ENCODE measurements at places on chromosomes 7 and 10.

DNA sequence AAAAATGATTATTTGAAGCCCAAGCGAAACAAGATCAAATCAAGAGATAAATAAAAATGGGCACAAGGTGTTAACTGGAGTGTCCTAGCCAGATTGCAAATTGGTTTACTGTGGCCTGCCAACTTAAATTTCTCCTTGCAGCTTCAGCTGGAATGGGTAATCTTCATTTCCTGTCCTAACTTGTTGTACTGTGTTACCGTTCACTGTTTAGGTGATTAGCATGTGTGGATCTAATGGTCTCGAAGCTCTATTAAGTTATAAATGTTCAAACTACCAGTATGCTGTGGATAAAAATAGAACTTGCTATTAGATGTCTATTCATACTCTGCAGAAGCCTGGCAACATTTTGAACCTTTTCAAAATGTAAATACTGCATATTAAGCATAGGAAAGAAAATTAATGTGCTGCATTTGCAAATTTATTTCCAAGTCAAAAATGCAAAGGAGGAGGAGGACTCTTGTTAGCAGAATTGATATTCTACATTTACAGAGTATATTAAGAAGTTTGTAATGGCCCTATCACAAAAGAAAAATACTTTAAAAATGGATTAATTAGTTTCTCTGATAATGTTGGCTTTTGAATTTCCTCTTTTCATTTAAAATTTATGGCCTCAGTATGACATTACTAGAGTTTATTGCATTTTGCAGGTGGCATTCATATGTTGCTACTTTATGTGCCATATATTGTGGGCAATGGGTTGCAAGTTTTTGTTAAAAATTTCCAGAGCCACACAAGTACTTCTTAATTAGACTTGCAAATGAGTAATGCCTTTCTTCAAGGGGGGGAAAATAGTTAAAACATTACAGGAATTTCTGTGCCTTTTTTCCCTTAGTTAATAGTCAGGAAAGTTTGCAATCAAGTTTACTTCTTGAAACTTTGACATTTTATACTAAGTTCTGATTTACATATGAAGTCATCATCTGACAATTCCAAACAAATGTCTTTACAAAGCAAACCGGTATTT is 92.1 kb downstream of the CABCOCO1 start:
- DNase-seq, result no peak

GRCh38 chr10:71253981-71254818 is 41.8 kb downstream of the UNC5B start:
- DNase-seq, result no peak

GRCh38 chr7:118245267-118246040 is 20.9 kb downstream of the ANKRD7 start:
- no peak for DNase-seq

- no peak for DNase-seq
Observed at GRCh38 chr7:90211391-90212148, at the start of gene STEAP2. Gene STEAP2, plus strand, starts transcription at chr7:90211740. Its CDS starts 13,343 bp downstream, at chr7:90225083.

DNA sequence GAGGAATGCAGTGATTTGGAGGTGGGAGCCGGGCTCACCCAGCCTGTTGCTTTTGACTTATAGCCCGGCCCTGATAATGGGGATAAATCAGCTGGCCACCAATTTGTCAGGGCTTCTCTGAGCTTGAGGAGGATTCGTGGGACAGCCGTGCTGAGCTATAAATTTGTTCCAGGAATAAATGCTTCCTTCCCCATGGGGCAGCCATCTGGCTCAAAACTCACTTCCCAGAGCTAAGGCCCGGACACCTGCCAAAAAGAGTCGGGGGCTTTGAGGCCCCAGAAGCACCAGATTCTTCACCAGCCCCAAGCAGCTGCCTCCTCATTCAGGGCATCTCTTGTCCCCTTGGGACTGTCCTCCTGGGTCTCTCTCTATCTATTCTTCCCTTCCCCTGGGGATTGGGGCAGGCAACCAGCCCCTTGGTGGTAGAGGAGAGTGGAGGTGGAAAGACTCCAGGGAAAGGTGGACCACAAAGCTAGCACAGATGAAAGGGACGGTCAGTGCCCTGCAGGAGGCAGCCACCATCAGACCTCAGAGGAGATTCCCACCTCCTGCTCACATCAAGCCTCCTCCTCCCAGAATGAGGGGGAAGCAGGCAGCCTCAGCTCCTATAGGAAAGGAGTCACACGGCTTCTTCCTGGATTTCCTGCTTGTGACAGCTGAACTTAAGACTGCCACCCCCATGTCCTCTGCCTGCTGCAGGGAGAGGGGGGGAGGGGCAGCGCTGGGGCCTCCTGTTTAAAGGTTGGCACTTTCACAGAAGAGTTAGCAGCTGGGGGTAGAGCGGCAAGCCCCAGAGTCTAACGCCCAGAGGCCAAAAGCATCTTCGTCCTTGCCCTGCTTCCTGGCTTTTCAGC is 44.2 kb upstream of the LRRC4 start:
- no peak for DNase-seq

GRCh38 chr10:60206735-60207134 is 182.9 kb downstream of the ANK3 start:
- DNase-seq, result no peak

GRCh38 chr7:133040674-133041073 is 41.2 kb downstream of the CHCHD3 start:
- no peak for DNase-seq

- no peak for DNase-seq
Observed at GRCh38 chr10:101256387-101256786, 27.1 kb upstream of the LBX1 start.

DNA sequence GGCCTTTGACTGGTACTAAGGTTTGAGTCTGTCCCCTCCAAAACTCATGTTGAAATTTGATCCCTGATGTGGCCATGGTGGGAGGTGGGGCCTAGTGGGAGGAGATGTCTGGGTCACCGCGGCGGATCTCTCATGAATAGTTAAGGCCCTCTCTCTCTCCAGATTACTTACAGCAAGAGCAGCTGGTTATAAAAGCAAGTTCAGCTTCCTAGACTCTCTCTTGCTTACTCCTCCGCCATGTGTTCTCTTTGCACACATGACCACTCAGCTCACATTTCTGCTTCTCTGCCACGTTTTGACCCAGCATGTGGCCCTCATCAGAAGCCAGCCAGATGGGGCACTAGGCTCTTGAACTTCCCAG is 29.9 kb upstream of the ZMIZ1 start:
- no peak for DNase-seq

DNA sequence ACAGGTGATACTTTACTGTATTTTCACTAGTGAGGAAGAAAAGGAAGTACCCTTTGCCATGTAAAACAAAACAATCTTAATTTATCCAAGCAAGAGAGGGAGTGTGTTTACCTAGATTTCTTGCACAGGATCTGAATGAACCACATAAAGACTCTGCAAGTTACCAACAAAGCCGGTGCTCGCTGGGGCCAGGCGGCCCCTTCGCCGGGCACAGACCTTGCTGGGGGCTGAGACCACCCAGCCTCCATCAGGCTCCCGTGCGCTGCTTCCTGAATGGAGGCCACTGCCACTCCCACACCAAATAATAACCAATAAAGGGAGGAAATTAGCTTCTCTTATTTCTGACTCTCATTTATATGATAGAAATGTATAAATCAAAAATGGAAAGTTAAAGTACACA is 625.0 kb upstream of the ADARB2 start:
- no peak for DNase-seq

DNA sequence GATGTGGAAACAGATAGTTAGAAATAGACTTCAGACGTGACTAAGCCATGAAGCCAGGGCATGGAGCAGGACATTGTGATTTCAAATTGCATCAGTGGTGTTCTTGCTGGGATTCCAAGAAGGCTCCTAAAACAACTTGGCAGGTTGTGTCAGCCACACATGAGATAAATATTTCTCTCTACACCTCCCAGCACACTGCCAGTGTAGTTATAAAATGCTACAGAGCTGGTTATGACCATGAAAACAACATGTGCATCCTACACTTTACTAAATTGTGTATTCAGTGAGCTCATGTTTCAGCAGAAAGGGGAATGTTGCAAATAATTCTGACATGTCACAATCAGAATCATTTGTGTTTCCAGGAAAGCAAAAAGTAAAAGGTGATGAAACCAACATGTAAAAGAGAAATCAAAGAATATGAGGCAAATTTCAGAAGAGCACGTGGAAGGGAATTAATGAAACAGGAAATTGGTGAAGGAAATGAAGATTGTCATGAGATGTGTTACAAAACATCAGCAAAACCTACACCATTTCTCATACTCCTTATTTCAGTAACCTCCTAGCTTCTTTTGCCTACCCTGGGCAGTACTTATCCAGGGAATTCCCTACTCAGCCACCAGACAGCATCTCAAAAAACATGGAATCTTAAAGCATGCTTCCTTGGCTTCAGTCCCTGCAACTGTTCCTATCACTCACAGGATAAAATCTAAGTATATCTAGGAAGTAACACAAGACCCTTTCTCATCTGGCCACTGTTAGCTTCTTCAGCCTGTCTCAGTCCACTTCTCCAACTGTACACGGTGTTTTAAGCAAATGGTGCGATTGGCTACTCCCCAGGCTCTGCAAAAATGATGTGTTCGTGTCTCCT is 5.8 kb upstream of the CYP3A7 start:
- DNase-seq, result no peak

DNA sequence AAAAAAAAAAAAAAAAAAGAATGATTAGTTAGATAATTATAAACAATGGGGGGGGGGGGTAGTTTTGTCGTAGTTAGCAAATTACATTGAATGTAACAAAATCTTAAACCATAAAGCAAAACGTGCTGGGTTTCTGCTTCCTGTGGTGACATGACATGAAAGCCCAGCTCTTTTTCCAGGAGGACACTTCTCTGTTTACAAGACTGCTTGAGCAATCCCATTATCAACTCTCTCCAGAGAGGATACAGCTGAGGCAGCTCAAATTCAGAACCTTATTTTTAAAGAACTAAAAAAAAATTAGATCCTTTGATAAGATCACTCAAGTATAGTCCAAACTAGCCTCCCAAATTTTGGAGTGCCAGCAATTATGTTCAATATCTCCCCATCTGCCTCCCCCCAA is 58.6 kb downstream of the ADRB1 start:
- no peak for DNase-seq

GRCh38 chr10:74643596-74643975 is 182.8 kb upstream of the KAT6B start:
- no peak for DNase-seq

GRCh38 chr7:27871866-27872265 is 131.9 kb downstream of the TAX1BP1 start:
- DNase-seq, result no peak

DNA sequence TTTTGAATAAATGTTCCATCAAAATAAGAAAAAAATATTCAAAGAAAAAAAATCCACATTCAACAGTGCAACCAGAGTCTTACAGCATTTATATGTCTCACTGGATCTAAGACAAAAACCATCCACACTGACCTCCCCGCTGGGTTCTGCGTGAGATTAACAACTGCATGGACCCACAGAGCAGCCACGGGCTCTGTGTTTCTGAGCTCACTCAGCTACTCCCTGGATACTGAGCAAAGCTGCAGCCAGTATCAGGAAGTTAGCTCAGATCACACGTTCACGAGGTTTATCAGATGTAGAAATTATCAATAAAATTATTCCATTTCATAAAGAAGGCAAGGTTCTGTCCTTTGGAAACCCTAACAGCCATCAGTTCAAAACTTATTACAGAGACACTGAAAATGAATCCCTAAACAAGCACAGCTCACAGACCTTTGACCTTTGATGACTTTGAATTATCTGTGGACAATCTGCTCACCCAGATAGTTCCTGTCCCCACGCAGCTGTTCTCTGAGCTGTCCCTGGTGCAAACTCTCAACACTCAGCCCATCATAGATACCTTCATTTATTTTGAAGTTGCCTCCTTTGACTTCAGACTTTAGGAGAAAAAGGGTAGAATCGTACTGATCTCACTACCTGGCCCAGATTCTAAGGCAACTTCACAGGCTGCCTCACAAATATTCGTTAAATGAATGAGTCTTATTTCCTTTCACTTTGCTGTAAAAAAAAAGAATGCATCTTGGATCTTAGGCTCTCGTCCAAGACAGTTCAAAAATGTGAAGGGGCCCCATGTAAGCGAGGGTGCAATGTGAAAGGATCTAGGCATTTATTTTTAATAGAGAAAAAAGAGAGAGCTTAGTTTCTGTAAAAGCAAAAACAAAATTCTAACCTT is 67.7 kb upstream of the SVIL start:
- no peak for DNase-seq

DNA sequence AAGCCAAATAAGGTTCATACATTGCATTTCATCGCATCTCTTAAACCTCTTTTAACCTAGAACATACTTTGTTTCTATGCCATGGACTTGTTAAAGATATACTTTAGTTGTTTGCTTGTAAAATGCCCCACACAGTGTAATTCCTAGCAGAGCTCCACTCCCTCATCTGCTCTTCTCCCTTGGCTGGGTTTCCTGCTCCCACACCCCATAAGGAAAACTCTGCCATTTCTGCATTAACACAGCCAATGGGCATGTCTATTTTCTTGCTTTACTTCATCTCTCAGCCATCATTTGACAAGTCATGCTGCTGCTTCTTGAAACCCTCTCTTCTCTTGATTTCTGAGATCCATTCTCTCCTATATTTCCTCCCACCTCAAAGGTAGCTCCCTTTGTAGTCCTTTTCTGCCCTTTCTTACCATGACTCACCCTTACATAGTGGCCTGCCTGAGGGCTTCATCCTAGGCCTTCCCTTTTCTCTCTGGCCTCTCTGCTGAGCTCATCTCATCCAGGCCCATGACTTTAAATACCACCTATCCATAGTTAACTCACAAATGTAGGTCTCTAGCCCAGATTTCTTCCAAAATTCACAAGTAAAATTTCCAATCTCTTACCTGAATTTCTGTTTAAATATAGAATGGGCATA is 471.4 kb downstream of the ADRA2A start:
- DNase-seq, result no peak

DNA sequence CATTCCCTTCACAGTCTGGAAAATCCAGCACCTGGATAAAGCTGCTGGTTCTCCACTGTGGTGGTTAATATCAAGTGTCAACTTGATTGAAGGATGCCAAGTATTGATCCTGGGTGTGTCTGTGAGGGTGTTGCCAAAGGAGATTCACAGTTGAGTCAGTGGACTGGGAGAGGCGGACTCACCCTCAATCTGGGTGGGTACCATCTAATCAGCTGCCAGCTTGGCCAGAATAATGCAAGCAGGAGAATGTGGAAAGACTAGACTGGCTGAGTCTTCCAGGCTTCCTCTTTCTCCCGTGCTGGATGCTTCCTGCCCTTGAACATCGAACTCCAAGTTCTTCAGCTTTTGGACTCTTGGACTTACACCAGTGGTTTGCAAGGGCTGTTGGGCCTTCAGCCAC is 48.4 kb downstream of the C10orf143 start:
- DNase-seq, result no peak

DNA sequence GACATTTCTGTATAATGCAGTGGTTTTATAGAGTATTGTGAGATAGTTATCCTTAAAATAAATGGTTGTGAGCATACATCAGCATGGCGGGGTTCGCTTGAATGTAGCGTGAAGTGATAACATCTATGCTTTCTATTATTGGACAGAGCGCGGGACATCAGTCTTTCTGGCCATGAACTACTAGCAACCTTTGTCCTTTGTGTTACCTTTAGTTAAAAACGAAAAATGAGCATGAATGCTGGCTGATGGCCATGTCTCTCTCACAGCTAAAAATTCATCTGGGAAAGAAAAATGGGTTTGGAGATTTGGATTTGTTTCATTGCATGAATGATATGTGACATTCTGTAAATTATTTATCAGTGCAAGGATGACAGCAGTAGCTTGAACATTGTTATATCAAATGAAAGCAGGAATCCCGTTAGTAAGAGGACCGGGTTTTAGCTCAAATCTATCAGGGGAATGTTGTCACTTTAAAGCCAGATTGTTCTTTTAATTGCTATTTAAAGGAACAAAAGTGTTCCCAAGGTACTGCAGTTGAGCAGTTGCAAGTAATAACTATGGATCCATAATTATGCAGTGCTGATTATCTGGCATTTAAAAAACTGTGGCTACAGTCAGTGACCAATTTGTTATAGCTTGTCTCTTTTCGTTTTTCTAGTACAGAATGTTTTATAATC is 131.0 kb downstream of the KAT6B start:
- no peak for DNase-seq

Measured in stimulated activated CD8-positive, alpha-beta memory T cell treated with anti-CD3 and anti-CD28 coated beads, Interleukin-7, amount 100 ng/mL, for 1 hour (primary cell).